ENCODE measurements at places on chromosomes 7 and 10. TPM values are rescaled to one million over a fixed set of nuclear protein-coding genes. Genes with fewer than 3 reads are reported as not detected.

CYP3A7 gene
- not detected for total RNA-seq

PNLIPRP2 gene
- not detected for total RNA-seq

TFPI2 gene
- 208 TPM for total RNA-seq

CCDC172 gene
- not detected for total RNA-seq

SFXN4 gene
- total RNA-seq = 31.8 TPM

LAMB1 gene
- 140 TPM for total RNA-seq

FOXI2 gene
- not detected for total RNA-seq

C7orf33 gene
- total RNA-seq = not detected

CPA2 gene
- total RNA-seq = not detected

PAPOLB gene
- total RNA-seq = 0.13 TPM

- no peak for DNase-seq
Measured at GRCh38 chr10:111015181-111015580, 61.6 kb upstream of the ADRA2A start.

DNA sequence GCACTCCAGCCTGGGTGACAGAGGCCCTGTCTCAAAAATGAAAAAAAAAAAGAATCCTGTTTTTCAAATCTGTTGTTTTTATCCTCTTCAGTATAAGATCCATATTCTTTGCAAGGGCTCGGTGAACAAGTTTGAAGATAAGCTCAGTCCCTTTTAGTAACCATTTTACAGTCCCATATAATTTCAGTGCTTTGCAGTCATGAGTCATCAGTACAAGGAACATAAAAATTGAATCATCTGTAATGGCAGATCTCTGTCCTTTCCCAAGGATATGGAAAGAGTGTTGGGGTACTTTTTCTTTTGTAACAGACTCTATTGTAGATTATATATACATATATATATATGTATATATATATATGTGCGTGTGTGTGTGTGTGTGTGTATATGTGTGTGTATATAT, 52.2 kb upstream of the ZPBP start:
- no peak for DNase-seq

GRCh38 chr10:126111516-126111915, 215.2 kb downstream of the FANK1 start:
- DNase-seq = no peak

GRCh38 chr7:53022893-53023292, 12.5 kb upstream of the POM121L12 start:
- no peak for DNase-seq

DNA sequence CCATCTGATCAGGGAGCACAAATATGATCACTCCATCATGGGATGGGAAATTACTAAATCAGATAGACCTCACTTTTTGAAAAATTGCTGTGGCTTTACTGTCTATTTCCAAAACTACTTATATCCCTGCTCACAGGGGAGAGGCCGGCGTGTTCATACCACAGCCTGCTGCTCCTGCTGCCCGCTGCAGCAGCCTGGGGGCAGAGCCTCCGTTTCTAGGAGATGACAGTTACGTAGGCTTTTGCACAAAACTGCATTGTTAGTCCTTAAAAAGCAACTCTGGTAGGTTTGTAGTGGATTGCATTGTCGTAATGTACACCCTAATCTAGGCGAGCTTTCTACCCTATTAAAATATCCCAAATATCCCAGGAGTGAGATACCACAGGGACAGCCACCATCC, 203.7 kb downstream of the EBF3 start:
- DNase-seq = no peak

GRCh38 chr7:48173756-48174382, 2.6 kb downstream of the ABCA13 start:
- DNase-seq = peak; percentile 75

- no peak for DNase-seq
Measured at GRCh38 chr7:130950741-130951140, 216.7 kb upstream of the KLF14 start.

- no peak for DNase-seq
Measured at GRCh38 chr7:112386619-112387018, 63.6 kb upstream of the IFRD1 start.

DNA sequence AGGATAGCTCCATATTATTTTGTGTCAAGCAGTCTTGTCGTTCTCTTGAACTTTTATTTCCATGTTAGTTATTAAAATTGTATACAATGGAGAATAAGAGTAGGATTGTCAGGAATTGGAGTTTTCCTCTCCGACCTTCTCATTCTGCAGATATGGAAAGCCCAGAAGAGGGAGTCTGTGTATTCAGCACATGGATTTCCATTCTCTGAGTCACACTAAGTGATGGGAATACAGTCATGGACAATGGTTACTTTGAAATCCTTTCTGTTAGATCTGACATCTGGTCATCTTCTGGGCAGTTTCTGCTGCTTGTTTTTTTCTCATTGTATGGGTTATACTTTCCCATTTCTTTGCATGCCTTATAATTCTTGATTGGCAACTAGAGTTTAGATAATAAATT, 5.0 kb upstream of the TASOR2 start:
- peak; percentile 47 for DNase-seq

DNA sequence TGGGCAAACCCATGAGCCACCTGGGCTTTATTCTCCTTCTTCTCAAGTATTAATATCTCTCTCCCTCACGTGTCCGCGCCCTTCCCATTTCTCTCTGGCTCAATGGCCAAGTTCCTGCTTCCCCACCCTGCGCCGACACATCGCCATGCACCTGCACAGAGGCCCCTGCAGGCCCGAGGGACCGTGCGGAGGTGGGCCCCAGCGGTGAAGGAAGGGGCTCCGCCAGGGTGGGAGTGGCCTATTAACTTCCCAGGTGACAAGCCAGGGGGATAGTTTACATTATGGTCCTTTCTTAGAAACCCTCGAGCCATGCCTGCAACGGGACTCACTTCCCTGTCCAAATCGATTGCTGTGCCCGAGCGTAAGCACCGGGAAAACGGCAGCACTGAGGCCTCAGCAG, 110.0 kb upstream of the ADARB2 start:
- no peak for DNase-seq

DNA sequence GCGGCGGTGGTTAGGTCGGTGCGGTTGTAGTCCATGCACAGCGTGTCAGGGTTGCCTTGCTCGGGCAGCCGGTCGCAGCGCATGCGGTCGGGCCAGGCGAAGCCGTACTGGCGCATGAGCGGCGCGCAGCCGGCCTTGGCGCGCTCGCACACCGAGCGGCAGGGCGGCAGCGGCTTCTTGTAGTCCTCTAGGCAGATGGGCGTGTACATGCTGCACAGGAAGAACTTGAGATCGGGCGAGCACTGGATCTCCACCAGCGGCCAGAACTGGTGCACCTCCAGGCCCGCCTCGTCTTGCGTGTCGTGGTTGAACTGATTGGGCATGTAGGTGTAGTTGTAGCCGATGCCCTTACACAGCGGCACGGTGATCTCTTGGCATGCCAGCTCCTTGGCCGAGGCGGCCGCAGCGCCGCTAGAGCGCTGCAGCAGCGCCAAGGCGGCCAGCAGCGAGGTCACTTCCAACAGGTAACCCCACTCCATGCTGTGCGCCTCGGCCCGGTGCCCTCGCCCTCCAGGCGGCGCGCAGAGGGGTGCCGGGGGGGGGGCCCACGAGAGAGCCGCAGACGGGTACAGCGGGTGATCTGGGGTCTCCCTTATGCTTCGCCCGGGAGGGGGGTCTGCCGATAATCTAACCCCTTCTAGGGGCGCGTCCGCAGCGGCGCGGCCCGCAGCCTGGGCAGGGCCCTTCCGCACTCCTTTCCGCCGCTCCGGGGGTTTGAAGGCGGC, 983 bp downstream of the FZD8 start:
- peak; percentile 80 for DNase-seq

DNA sequence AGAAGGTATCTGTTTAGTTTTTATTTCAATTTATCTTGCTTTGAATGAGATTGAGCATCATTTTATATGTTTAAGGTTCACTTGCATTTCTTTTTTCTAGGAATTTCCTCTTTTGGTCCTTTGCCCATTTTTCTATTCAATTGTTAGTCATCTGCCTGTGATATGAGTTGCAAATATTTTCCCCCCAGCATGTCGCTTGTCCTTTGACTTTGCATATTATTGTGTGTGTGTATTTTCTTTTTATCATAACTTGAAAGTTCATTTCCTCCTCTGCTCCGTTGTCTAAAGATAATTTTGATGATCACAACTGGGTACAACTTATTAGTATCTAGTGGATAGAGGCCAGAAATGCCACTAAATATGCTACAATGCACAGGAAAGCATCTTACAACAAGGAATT, 132.7 kb upstream of the MDFIC start:
- DNase-seq = peak; percentile 42

GRCh38 chr7:157438121-157439025, 101.6 kb downstream of the DNAJB6 start:
- no peak for DNase-seq

GRCh38 chr10:105952153-105952552, 1212.4 kb downstream of the SORCS1 start:
- DNase-seq = no peak

GRCh38 chr7:77975672-77976480, 177.3 kb downstream of the PHTF2 start:
- DNase-seq = no peak

DNA sequence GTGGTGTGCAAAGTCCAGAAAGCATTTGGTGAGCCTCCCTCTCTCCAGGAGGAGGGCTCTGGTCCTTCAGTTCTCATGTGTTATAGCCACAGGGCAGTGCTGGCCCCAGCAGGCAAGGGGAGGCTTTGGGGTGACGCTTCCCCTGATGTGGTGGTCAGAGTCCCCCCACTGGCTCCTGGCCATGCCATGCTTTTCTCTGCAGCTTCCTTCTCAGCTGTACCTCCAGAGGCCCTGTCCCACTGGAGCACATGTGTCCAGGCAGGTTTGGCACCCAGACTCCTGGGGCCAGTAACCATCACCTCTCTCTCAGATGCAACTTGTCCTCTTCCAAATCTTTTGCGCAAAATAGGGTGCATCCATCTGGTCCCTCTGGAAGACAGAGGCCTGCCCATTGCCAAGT, 233.0 kb upstream of the ZNF32 start:
- no peak for DNase-seq

GRCh38 chr10:130048081-130048480, 62.5 kb downstream of the C10orf143 start:
- no peak for DNase-seq

DNA sequence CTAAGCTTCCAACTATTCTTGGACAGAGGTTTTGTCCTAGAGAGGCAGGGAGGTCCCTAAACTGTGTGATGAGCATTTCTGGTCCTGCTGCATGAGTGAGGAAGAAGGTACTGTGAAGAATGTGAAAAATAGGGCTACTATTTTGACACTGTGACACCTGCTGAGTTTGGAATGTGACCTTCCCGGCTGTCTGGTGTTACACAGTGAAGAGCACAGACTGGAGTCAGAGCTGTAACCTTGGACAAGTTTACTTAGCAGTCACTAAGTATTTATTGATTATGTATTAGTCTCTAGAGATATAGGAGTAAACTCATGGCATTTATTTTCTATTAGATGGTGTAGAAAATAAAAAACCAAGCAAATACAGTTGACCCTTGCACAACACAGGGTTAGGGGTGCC, 12.3 kb downstream of the GOLGA7B start:
- DNase-seq = no peak

DNA sequence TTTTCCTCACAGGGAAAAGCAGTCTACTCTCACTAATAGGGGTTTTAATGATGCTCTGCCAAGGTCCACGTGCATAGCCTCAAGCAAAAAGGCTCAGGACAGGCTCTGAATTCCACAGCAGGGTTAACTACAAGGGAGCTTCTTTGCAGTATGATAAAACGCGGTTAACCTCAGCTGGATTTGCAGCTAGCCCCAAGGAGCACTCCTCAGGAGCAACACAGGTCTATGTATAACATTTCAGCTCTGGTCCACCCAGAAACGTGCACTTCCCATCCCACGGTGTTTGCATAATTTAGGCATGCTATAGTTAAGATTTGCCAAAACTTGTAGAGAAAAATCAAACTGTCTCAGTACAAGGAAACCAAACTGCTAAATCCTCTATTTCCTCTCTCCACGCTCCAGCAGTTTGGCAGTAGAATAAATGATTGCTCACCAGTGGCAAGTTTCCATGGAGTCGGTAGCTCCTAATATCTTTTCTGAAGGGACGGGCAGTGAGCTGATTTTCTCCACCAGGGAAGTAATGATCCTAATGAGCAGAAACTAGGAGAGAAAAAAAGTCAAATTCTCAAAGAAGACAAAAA, 13.1 kb upstream of the ASB4 start:
- peak; percentile 66 for DNase-seq

DNA sequence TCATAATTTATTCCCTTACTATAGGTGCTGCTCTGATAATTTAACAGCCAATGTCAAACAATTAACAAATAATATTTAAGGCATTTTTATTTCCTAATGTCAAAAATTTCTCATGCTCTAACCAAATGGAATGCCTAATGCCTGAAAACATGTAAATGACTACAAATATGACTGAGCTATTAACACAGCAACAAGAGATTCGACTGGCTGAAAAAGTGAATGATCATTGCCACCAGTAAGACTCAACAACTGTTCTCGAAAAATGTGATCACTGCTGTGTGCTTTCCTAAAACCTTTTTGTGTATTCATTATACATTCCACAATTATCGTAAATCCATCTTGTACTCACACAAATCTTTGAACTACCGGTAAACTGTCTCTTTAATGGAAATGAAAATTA, 118.7 kb downstream of the NPY start:
- DNase-seq = no peak

DNA sequence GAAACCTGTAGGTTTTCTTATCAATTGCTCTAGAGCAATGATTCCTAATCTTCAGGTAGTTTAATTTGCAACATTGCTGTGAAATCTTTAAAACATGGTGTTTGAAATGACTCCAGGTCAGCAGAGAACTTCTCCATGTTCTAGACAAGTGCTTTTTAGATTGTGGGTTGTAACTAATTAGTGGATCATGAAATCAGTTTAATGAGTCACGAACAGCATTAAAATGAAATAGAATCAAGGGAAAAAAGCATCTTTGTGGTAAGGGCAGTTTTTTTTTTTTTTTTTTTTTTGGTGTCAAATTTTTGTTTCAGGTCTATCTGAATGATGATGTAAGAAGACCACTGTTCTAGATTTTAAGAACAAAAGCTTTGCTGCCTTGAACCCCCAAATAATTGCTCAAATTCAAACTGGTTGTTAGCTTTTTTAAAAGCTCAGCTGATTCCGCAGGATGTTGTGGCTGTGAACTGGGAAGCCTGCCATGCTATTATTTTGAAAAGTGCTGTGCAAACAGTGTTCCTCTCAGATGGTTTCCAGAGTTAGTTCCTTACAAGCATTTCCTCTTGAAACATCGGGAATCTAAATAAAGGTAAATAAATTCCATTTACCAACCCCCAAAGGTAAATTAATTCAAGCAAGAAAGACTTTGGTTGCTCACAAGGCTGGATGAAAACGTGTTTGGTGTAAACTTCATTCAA, 13.1 kb upstream of the PDK4 start:
- peak; percentile 51 for DNase-seq

DNA sequence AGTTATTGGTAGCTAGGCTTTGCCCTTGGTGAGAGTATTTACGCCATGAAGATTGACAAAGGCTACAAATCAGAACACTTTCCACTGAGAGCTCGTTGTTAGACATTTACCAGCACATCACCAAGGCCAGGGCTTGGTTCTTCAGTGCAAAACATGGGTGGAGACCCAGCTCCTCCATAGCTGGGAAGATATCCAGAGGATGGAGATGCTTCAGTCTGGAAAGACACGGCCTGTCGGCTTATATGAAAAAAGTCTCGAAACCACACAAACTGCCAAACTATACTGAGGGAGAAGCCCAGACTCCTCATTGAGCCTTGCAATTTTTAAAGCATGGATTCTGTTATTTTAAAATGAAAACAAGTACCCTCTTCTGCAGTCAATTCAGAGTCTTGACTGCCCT, 83.4 kb upstream of the ANLN start:
- no peak for DNase-seq

Measured in LHCN-M2 (cell line).